ENCODE measurements at places on chromosomes 11 and 22.

DNA sequence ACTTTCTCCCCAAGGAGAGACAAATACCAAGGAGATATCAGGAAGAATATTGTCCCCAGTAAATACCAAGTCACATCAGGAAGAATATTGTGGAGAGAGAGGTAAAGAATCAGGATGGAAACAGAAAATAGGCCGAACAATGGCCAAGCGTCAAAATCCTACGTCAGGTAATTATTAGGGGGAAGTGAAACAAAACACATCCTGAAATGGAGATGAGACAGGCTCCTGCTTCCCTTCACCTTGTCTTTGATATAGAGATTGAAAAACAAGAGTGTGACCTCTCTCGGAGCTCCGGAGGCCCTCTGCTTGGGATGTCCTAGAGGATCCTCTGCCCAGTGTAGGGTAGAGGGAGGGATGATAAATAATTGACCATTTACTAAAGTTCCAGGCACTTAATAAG, 27.4 kb upstream of the IZUMO1R start:
- DNase-seq = no peak

GRCh38 chr22:32042924-32043323, at the start of gene SLC5A1:
Gene SLC5A1 (plus strand): TSS chr22:32043261. CDS start chr22:32043282, 21 bp downstream.
- DNase-seq = no peak

DNA sequence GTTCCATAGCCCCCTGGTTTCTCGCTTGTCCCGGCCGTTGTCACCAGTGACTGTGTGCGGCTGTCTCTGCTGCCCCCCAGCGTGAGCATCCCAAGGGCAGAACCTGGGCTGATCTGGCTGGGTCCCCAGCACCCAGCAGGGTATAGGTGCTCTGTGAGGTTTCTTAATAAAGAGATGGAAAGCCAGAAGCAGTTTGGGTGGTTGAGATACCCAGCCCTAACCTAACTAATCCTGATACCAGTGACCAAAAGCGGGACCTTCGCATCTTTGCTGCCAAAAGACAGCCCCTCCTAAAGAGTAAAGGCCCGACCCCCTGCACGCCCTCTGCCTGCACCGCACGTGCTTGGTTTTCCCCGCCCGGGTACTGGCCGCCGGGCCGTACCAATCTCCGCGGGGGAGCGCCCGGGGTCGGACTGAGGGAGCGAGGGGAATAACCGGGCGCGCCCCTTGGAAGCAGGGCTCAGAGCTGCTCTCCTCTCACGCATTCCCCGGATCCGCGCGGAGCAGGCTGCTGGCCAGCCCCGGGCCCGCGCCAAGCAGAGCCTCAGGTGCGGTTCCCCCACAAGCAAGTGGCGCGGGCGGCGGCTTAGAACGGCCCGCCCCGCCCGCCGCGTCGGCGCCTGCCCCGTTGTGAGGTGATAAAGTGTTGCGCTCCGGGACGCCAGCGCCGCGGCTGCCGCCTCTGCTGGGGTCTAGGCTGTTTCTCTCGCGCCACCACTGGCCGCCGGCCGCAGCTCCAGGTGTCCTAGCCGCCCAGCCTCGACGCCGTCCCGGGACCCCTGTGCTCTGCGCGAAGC, at the start of gene DGAT2:
TSS of gene DGAT2 (plus strand) at position 667 of the 797 bp plus-strand sequence. CDS start 214 bp downstream, outside the sequence.
- peak; percentile 88 for DNase-seq

- peak; percentile 76 for DNase-seq
Observed at GRCh38 chr11:74611369-74611861, 19.0 kb downstream of the POLD3 start.

DNA sequence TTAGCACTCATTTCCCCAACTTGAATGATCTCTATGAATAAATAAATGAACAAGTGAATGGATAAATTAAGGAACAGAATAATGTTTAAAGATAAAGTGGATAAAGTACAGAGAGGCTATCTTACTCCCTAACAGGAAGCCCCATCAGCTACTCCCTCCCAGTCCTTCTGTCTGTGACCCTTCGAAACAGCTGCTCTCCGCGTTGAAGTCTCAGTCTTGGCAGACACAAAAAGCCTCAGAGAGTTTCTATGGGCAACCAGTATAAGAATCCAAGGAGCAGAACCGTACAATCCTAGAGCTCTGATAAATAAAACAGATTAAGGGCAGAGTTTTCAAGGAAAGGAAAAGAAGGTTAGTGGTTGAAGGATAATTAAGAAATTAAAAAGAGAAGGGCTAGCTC, 35.0 kb downstream of the GUCY1A2 start:
- no peak for DNase-seq

- DNase-seq = no peak
Observed at GRCh38 chr11:2289350-2289749, 12.4 kb downstream of the C11orf21 start.

DNA sequence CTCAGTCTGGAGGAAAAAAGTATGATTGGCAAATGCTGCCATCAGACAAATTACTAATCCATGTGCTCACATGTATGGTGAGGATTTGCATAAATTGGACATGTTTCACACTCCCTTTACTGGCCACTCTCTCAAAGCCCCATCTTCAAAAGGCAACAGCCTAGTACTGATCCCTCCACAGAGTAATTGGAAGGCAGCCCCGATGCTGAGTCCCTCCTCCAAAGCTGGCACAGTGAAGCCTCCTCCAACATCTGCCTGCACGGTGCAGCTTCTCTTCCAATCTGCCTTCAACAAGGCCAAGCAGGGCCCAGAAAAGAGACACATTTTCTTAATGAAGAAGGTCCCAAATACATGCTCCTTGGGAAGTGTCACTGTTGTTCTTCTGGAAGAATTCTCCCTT, 350.6 kb downstream of the OPCML start:
- DNase-seq = no peak

GRCh38 chr11:20035701-20036601, 124.3 kb downstream of the DBX1 start:
- no peak for DNase-seq

DNA sequence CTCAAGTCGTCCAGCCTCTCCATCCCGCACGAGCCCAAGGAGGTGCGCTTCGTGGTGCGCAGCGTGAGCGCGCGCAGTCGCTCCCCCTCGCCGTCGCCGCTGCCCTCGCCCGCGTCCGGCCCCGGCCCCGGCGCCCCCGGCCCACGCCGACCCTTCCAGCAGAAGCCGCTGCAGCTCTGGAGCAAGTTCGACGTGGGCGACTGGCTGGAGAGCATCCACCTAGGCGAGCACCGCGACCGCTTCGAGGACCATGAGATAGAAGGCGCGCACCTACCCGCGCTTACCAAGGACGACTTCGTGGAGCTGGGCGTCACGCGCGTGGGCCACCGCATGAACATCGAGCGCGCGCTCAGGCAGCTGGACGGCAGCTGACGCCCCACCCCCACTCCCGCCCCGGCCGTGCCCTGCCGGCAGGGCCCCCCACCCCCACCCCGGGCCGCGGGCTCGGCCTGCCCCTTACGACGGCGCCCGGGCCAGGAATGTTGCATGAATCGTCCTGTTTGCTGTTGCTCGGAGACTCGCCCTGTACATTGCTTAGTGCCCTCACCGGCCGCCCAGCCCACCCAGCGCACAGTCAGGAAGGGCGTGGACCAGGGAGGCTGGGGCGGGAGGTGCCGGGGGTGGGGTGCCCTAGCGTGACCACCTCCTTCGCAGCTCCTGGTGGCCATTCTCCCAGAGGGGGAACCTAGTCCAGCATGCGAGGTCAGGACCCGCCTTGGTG, 6.9 kb upstream of the ACR start:
- no peak for DNase-seq

DNA sequence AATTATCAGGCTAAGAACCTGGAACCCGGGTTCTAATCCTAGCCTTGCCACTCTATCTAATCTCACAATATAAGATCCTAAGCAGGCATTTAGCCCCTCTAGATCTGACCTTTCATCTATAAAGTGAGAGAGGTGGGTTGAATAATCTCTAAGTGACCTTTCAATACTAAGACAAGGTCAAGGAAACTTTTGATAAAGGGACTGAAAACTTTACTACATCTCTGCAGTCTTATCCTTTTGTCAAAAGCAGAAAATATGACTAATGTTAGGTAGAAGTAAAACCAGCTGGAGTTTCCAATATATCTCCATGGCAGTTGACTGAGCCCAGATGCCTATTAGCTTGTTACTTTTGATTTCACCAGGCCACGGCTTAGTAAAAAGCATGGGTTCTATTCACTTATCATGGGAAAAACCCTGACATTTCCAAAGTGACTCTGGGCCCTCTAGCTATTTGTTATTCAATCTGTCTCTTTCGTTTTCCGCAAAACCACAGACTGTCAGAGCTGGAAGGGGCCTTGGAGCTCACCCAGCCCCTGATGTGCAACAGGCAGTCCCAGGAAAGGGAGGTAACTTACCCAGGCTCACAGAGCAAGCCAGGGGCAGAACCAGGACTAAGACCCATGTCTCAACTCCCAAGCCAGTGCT, 75.8 kb downstream of the RAB30 start:
- DNase-seq = no peak

- DNase-seq = no peak
Observed at GRCh38 chr11:18408558-18409291, 3.4 kb upstream of the LDHC start.

- no peak for DNase-seq
Observed at GRCh38 chr11:32511926-32512325, 71.7 kb upstream of the EIF3M start.

DNA sequence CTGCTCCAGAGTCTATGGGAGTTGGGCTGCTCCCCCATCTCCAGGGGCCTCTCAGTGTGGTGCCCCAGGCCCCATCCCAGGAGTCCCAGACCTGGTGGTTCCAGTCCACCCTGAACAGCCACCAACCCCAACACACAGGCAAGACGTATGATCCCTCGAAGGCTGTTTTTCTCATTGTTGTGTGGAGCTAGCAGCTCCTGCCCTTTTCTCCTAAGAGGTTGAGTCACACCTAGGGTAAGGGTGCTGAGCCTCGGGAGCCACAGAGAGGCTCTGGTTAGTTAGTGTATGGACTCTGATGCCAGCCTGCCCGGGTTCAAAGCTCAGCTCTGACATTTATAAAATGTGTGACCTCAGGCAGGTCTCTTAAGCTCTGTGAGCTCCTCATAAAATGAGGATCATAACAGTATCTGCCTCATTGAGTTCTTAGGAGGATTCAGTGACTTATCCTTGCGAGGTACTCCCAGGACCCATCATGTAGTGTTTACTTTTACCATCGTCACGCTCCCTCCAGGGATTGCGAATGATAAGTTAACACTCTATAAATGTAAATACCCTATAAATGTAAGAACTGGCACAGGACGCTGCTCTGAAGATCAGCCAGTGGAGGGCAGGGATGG, 47.2 kb downstream of the FBLN1 start:
- DNase-seq = no peak

GRCh38 chr22:48900626-48901025, 927.0 kb downstream of the BRD1 start:
- DNase-seq = no peak

DNA sequence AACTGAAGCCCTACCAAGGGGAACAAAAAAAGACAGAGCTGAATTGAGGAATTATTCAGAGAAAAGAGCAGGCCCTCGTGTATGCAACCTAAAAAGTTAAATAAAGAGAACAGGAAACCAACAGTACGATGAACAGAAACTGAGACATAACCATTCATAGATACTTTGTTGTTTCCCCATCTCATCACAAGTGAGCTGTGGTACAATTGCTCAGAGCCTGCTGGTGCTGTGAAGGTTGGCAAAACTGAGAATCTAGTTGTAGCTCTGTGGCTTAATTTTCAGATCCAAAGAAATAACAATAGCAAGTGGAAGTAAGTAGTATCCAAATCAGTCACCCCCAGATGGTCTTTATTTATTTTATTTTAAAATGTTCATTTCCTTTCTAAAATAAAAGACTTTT, 37.7 kb upstream of the BLID start:
- DNase-seq = no peak

GRCh38 chr11:83249972-83250593, 36.1 kb downstream of the CCDC90B start:
- peak; percentile 73 for DNase-seq

DNA sequence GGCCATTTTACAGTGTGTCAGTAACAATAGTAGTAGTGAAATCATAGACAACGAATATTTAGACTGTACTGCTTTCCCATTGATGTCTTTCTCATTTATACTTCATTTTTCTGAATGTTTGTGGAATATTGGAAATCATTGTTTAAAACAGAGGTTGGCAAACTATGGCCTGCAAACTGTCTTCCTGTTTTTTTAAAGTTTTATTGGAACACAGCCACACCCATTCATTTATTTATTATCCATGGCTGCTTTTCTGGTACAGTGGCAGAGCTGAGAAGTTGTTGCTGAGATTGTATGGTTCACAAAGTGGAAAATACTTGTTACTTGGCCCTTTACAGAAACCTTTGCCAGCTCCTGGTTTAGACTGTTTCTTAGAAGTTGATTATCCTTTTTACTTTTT, 13.7 kb downstream of the FAR1 start:
- DNase-seq = no peak

DNA sequence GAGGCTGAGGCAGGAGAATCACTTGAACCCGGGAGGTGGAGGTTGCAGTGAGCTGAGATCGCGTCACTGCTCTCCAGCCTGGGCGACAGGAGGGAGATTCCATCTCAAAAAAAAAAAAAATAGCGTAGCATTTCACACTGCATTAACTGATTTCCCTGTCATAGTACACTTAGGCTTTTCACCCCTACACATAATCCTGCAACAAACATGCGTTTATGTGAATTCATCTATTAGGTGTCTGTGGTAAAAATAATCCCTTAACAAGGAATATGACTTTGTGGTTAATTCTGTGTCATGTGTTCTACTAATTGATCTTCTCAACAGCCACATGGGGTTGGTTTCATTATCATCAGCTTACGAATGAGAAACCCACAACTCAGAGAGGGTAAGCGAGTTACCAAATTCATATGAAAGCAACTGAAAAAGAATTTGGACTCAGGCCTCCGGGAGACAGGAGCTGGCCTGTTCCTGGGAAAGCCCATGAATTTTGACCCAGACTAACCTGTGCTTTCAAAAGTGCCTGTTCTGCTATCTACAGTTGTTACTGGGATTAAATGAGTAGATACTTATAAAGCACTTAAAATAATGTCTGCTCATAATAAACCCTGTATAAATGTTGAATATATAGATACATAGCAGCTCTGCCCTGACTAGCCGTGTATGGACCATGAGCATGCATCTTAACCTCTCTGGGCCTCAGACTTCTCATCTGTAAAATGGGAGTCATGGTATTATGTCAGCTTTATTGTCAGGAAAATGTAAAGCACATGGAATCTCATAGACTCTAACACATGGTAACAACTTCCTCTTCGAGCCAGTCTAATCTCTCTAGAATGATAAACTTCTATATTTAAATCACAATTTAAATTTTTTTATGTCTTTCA, 36.6 kb downstream of the KCNJ1 start:
- DNase-seq = no peak

DNA sequence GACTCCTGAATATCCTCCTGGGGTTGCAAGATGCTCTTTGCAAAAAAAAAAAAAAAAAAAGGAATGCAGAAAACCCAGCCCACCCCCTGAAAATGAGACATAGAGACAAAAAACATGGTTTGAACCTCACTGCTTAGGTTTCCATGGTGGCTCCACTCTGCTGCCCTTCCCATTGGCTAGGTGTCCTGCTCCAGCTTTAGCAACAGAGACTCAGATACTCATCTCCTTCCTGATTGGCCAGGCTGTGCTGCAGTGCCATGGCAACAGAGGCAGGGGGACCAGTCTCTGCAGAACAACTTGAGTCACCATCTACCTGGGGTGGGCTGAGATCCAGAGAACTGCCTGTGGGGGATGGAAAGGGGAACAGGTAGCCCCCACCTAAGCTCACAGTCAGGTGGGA, 17.4 kb upstream of the YWHAH start:
- peak; percentile 27 for DNase-seq
